ENCODE measurements at places on chromosomes 4 and X.

GRCh38 chrX:138651494-138651893 is 60.0 kb downstream of the FGF13 start:
- DNase-seq, result no peak

DNA sequence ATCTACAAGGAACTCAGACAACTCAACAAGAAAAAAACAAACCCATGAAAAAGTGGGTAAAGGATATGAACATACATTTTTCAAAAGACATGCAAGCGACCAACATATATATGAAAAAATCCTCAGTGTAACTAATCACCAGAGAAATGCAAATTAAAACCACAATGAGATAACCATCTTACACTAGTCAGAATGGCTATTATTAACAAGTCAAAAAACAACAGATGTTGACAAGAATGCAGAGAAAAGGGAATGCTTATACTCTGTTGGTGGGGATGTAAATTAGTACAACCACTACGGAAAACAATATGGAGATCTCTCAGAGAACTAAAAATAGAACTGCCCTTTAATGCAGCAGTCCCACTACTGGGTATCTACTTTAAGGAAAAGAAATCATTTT is 12.1 kb downstream of the NIPAL1 start:
- DNase-seq, result no peak

- no peak for DNase-seq
Observed at GRCh38 chr4:182724414-182724813, 192.8 kb downstream of the DCTD start.

GRCh38 chrX:40736170-40736505 is 796 bp upstream of the MED14 start:
- DNase-seq, result no peak

- DNase-seq, result no peak
Observed at GRCh38 chr4:77376788-77377460, 219.9 kb downstream of the CCNG2 start.

- DNase-seq, result no peak
Observed at GRCh38 chrX:145856181-145856580, 38.6 kb downstream of the SLITRK2 start.

DNA sequence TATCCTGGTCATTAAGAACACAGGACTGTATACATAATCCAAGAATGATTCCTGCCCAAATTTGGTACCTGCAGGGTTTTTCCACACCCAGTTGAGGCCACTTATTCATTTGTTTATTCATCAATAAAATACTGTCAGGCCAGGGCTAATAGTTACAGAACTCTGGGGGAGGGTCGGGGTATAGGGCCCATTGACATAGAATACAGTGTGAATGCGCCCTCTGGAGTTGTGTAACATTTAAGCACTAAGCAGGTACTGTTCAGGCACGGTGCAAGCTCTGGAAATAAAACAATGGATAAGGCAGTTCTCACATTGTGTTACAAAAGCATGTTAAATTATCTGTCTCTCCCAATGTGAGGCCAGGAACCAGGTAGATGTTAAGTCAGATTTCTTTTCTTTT is 30.8 kb upstream of the LRBA start:
- no peak for DNase-seq

GRCh38 chr4:101175896-101176676 is 171.2 kb downstream of the PPP3CA start:
- no peak for DNase-seq

- DNase-seq, result no peak
Observed at GRCh38 chr4:26223155-26223554, 97.7 kb upstream of the RBPJ start.

DNA sequence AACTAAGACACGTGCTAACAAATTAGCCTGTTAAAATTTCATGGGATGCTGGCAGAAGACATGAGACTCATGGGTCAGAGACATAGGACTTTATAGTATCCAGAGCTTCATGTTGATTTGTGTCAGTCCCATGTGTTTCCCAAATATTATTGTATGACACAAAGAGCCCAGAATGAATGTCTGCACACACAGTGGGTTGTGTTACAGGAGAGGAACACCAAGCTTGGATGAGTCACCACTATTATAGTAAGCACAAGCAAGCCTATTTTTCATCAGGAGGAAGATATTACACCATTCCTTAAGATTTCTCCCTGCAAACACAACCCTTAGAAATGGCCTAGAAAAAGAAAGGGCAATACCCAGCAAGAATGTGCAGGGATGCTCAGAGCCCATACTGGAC is 15.4 kb downstream of the BBS12 start:
- DNase-seq, result no peak

- DNase-seq, result no peak
Observed at GRCh38 chr4:111016416-111016815, 393.5 kb upstream of the PITX2 start.

DNA sequence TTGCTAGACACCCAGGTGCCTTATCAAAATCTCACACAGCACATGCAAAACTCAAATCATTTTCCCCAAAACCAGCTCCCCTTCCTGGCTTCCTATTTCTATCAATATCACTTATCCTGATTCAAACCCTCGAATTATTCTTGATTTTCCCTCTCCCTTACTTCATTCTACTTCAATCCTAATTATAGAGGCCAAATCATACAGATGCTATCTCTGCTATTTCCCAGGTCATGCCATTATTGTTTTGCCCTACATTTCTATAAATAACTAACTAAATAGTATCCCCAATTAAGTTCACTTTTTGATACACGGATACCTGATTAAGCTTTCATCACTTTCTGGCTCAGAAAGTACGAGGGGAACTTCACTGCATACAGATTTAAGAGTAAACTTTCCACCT is 62.4 kb downstream of the FBXL5 start:
- DNase-seq, result no peak

DNA sequence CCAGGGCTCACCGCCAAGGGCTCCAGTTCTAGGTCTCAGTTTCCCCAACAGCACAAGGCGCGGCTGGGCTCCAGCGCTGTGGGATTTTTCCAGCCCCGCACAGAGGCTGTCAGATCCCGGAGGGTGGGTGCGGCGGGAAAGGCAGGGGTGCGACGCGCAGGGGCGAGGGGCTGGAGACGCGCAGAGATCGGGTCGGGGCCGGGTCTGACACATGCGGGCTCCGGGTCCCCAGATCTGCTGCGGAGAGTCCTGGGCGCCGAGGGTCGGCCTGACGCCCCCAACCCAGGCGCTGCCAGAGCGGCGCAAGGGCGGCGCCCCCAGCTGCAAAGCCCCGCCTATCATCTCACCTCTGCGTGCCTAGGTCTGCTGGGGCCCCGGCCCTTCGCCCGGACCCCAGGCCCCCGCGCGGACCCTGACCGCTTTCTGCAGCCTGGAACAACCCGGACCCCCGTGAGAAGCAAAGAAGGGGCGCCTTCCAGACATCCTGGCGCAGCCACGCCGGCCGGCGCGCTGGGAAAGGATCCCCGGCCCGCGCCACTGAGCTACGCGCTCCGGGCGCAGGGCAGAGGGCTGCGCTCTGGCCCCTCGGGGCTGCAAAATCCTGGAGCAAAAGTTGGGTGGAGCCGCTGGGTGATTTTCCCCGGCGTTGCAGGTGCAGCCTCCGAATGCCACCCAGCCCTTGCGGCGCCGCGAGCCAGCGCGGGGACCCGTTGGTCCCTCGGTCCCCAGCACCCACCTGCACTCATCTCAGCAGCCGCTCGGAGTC is 486 bp downstream of the ABLIM2 start:
- no peak for DNase-seq

DNA sequence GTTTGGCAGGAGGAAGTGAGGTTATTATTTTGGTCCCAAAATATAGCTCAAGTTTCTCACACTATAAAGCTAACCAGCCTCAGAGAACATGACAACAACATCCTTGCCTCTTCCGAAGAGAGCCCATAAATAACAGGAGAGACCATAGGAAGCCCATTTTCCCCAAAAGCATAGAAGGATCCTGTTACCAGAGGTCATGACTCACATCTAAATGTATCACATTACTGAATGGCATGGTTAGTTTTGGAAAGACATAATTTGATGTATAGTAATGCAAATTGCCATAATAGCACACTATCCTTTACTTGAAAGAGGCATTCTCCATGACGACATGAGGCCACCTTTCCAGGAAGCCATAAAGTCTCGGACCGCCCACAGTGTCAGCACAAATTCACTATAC is 238.8 kb upstream of the GRIA3 start:
- DNase-seq, result no peak

- DNase-seq, result no peak
Observed at GRCh38 chr4:4775493-4776004, 83.9 kb upstream of the MSX1 start.

DNA sequence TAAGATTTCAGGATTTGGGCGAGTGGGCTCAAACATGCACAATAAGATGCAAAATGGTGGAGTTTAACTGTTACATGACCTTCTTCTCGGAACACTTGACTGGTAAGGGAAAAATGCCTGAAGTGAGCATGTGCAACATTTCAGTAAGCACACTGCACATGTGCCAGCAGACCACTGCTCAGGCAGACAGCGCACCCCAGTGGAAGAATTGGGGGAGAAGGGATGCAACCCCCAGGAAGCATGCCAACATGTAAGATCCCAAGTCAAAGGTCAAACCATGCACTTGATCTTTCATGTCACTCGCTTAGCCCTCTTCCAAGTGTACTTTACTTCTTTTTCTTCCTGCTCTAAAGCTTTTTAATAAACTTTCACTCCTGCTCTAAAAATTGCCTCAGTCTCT is 256.3 kb downstream of the CENPC start:
- no peak for DNase-seq

- DNase-seq, result no peak
Observed at GRCh38 chrX:5915783-5916182, 312.9 kb downstream of the NLGN4X start.

- no peak for DNase-seq
Observed at GRCh38 chr4:138174981-138175794, 67.0 kb downstream of the SLC7A11 start.

DNA sequence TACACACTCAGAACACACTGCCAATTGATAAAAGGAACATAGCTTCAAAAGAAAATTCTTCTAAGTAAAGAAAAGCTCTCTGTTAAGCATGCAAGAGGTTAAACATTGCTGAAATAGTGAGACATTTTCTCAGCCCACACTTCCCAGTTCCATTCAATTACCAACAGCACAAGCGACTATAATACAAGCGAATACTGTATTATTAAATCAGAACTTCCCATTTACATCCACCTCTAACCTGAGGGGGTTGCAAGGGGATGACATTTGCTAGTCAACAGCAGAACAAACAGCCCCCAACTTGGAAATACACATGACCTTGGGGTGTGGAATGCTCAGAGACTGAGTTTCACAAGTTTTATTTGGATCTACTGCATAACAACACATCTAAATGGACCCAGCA is 1.1 kb downstream of the FSTL5 start:
- DNase-seq, result no peak

- no peak for DNase-seq
Observed at GRCh38 chr4:75557696-75558095, 1.8 kb downstream of the ODAPH start.

DNA sequence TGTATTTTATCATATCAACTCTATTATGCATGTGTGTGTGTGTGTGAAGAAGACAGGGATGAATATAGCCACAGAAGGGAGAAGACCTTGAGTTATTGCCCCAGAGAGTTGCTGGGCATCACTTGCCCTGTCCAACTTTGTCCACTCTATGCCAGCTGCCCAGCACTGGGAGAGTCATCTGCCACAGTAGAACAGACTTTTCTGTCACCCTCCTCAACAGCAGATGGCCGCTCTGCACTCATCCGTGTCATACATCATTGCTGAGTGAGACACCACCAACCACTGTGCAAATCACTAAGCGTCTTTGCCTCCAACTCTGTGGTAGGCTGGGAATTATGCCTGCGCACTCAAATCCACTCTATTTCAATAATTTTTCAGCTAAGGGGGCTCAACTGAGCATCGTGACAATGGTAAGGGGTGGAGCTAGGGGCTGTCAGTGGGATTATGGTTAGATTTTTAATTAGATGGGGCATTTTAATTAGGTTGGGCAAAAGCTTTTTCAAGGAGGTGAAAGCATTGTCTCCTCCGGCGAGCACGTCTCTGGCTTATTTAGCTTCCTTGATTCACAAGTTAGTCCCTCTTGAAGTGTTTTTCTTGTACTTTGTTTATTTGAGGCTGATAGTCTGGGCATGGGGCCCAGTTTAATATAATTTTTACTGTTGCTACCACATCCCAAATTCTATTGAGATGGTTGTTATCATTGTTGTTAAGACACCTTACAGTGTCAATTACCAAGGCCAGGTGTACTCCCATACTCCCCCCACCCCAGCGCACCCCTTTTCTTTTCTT is 100.1 kb upstream of the KLF3 start:
- DNase-seq, result no peak

- peak; percentile 48 for DNase-seq
Observed at GRCh38 chrX:110310896-110311295, 7.0 kb downstream of the AMMECR1 start.

GRCh38 chrX:150202641-150203247 is 160.4 kb upstream of the MAMLD1 start:
- DNase-seq, result no peak

GRCh38 chrX:85977218-85977617 is 70.1 kb downstream of the CHM start:
- no peak for DNase-seq

DNA sequence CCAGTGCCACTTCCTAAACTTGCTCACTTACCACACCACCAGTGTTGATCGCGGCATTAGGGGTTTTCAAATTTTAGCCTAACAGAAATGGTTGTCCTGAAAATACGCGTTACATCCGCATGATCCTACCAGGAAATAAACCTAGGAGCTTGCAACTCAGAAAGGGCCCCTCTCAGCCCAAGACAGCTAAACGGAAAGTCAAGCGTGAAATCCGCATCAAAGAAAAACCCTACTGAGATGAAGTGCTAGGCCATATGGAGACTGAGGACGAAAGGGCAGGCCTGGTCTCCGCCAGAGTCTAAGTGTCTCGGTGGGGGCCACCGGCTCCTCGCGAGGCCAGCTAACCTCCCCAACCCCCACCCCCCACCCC is 626 bp downstream of the YTHDC1 start:
- peak; percentile 44 for DNase-seq

GRCh38 chr4:52195869-52196268 is 144.8 kb downstream of the SPATA18 start:
- no peak for DNase-seq

- no peak for DNase-seq
Observed at GRCh38 chr4:87882321-87882720, 49.6 kb downstream of the MEPE start.

GRCh38 chr4:43339435-43339834 is 446.9 kb downstream of the GRXCR1 start:
- DNase-seq, result no peak

DNA sequence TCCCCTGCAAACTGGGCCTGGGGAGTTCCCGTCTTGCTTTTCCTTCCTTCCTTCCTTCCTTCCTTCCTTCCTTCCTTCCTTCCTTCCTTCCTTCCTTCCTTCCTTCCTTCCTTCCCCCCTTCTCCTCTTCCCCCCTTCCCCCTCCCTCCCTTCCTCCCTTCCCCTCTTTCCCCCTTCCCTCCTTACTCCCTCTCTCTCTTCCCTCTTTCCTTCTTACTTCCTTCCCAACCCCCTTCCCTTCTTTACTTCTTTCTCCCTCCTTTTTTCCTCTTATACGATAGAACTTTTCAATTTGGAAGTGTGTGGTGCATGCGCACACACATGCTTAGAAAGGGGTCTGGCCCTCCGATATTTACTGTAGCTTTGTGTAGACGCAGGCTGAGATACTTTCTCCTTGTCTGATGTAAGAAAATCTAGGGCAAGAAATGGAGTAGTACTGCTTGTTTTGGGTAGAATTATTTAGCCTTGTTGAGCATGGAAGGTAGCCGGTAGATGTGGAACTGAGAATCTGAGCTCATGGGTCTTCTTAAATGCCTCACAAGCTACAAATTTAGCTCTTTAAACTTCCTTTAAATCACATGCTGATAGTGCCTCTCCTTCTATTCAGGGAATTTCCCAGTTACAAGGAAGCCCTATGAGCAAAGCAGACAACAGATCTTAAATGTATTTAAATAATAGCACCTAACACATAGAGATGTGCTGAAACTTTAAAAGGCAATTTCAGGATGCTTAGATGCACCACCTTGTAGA is 189.6 kb downstream of the GPAT3 start:
- DNase-seq, result no peak
